NCI-H2081 (cell line): ENCODE measurements at places on chromosomes 6 and 20.
A peak's percentile ranks its signal among the peaks of the same experiment; 100 is the strongest.

DNA sequence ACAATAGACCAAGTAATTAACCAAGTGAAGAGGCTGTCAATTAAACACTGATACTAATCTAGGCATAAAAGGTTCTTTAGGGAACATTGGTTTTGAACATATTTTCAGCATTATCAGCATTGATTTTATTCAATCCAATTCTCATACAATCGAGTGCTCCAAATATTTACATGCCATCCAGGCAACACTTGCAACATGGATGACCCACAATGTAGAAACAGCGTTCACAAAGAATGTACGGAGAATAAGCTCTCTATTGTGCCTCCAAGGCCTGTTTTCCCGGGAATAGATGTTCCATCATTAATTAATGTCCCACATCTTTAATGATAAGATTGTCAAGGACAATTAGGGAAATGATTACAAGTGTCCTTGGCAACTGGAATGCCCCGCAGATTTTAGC is 117.4 kb downstream of the RFX6 start:
- no peak for DNase-seq

GRCh38 chr6:76706631-76707030 is 634.2 kb upstream of the IMPG1 start:
- DNase-seq = no peak

DNA sequence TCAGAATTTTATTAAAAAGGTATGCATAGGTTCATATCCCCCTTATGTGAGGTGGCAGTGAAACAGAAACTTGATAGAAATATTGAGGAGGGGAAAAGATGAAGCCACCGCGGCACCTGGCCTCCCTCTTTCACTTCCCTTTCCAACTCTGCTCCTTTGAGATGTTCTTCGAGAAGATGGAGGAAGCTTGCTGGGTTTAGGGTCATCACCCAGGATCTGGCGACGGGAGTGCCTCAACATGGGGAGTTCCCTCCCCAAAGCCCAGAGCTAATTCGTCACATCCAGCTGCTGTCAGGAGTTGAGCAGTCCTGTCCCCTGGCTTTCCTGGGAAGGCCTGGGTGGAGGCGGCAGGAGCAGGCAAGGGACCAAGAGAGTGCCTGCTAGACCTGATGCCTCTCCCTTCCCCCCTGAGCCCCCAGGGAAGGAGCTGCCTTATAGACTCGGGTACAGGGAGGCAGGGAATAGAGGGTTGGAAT is 29.1 kb downstream of the RREB1 start:
- no peak for DNase-seq

DNA sequence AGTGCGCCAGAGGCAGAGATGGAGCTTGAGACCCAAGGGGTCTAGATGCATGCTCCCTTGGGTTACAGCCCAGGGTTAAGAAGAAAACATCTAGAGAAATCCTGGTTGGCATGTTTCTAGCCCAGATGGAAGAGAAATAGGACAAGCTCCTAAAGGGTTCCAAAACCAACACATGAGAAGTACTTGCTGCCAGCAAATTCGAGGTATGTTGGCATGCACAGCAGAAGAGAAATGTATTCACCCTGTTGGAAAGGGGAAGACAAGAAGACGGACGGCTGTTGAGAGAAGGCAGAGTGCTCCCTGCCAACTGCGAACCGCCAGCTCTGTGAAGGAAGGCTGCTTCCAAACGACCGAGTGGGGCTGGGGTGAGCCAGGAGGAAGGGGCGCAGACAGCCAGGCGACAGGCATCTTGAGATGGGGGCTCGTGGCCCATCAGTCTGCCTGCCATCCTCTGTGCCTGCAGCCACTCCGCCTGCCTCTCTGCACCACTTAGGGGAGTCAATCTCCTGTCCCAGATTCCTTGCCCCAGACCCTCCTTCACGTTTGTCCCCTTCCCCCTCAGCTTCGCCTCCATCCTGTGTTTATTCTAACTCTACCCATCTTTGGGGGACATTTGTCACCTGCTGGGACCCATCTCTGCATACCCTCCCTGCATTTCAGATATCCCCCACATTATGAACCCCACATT is 249.2 kb downstream of the CDC5L start:
- no peak for DNase-seq

GRCh38 chr20:24953621-24954133 is 4.6 kb downstream of the CST7 start:
- DNase-seq = no peak

DNA sequence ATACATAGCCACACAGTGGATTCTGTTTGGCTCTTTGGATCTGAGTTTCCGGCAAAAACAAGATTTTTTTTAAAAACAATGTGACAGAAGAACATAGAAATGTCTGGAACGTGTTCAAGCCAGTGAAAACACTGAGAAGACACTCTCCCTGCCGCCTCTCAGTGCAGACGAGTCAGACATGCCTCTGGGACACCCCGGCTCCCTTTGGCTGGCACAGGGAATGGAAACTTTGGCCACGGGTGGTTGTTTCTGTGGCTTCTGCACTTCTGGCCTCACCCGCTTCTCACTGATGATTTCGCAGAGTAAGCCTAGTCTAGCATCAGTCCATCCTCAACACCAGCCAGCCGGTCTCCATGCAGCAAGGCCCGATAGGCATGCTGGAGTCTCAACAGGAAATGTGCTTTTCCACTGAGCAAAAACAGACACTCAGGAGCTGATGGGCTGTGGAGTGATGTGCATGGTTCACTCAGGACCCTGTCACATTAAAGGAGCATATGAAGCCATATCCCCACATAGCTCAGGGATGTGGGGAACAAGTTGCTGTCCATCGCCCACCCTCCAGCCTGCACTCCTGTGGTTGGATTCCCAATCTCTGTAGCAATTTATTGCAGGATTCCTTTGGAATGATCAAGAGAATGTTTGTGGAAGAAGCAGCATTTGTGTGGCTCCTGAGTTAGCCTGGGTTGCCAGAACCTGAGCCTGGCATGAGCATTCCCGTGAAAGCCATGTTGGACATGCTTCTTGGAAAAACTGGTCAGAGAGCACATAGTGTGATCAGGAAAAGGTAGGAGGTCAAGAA is 262.0 kb upstream of the RIN2 start:
- no peak for DNase-seq

GRCh38 chr6:116101302-116101718 is 657 bp downstream of the NT5DC1 start:
- DNase-seq = no peak

GRCh38 chr6:40181367-40181766 is 247.1 kb upstream of the MOCS1 start:
- no peak for DNase-seq

DNA sequence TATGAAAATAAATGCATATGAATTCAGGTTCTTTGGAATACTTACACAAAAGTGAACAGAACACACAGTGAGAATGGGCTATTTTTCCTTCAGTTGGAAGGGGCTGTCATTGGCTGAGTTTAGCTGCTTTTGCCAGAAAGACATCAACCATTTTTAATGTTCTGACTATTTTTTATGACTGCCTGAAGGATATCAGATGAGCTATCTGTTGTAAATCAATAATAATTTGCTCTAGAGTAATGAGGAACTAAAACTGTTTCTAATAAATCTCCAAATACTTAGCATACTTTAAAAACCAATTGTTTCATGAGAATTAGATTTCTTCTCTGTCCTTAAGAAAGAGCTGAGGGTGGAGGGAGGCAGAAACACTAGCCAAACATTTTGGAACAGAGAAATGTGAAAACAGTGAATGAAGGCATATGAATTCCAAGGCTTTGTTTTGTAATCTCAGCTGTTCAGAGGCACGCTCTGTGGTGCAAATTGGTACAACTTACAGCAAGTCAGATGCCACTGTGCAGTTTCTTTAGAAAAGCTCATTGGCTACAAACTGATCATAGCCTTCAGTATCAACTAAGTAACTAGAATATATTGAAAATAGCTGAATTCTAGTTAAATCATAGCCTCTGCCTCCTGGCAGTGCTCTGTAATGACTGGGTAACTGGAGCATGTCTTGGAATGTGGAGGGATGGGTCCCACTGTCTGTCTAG is 228.9 kb upstream of the JAG1 start:
- no peak for DNase-seq

DNA sequence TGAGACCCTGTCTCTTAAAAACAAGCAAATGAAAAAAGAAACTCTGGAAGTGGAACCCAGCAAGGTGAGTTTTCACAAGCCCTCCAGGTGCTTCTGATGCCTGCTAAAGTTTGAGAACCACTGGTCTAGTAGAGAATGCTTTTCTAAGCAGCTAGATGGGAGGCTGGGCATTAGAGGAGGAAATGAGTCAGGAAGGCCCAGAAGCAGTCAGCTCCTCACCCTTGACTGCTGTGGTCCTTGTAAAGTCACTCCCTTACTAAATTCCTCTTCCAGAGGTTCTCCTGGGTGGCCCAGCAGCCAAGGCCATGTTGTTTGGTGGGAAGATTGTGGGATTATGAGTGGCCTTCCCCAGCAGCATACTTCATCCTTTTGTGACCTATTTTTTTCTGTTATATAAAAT is 52.0 kb upstream of the FYN start:
- no peak for DNase-seq

GRCh38 chr6:35360349-35361138 is 18.2 kb downstream of the PPARD start:
- no peak for DNase-seq

GRCh38 chr6:21601932-21602390 is 8.4 kb downstream of the SOX4 start:
- DNase-seq = no peak

DNA sequence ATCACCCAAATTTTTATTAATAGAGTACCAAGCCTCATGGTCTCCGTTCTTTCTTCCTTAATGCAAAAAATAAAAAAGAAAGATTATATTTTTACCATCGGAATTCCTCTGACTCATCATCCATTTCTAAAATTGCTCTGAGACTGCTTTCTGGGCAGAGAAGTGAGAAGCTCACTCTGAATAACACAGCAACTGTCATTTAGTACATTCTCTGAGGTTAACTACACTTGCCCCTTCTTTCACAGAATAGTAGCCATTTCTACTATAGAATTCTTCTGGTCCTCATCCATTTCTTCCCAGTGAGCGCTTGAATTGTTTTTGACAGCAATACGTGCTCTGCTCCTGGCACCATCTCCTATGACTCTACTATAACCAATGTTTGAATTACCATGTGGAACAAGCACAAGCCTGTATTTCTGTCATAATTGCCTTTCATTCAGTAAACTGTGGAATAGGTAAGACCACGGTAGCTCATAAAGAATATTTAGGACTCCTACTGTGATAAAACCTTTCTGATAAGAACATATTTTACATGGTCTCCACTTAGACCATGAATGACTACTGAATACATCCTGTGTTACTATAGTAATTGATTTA is 435.5 kb upstream of the NRSN1 start:
- DNase-seq = peak; percentile 98

GRCh38 chr20:41475503-41475902 is 108.9 kb upstream of the EMILIN3 start:
- DNase-seq = no peak

DNA sequence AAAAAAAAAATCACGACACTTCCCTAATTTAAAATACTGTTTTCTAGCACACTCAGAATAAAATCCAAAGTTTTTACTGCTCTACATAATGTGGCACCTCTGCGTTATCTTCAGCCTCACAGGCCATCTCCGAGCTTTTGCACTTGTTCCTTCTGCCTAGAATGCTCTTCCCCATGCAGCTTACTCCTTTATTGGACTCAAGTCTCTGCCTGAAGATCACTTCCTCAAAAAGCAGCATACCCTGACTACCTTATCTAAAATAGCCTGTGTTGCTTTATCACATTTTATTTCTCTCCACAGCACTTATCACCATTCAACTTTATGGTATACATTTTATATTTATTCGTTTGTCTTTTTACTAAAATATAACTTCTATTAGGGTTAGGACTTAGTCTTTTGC is 2.3 kb downstream of the ZNF322 start:
- DNase-seq = no peak

GRCh38 chr6:52647199-52647598 is 23.7 kb upstream of the TMEM14A start:
- DNase-seq = no peak

DNA sequence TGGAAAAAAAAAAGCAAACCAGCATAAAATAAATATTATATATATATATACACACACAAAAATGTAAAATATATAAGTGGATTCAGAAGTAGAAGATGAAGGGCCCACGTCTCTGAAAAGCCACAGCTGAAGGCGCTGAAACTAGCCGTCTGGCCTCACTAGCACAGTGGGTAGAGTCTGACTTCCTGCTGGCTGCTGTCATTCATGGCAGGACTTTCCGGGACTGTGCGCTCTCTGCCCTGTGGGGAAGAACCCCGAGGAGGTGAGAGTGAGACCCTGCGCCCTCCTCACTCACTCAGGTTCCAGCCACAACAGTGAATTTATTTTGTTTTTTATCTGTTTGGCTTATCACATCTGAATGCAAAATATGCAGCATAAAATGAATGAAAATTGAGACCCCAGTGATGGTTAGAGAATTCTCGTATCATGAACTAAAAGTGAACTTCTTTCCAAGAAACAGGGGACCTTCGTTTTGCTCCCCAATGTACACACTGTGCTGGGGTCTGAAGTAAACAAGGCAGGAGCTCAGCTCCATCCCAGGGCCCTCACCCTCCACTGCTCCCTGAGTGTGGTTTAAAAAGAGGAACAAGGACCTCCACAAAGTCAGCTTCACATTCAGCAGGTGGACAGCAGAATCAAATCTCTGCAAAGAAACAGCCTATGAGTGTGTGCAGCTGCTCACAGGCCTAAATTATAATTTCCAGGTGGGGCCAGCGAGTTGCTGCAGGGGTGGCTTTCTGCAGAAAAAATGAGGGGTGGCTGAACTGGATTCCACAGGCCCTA is 1.3 kb upstream of the RAMACL start:
- DNase-seq = no peak

- DNase-seq = no peak
Measured at GRCh38 chr6:83370567-83370966, 60.3 kb downstream of the ME1 start.

DNA sequence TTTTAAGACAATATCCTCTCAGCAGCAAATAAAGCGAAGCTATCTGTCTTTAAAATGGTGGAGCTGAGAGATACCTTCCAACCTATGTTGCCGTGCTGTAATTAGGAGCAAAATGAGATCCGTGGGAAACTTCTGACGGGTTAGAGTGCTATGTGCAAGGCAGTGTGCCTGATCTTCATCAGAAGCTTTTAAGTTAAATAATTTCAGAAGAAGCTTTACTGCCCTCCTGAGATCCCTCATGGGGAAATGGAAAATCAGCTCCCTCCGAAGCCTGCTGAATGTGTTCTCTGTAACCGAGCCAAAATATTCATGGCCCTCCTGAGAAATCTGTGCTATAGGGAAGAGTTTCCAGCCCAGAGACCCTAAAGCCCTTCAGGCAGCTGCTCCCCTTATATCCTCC is 43.7 kb upstream of the TBC1D7 start:
- no peak for DNase-seq

- DNase-seq = no peak
Measured at GRCh38 chr6:112033791-112034615, 19.9 kb upstream of the CCN6 start.
